Suppressor macrophage treated with lipopolysaccharide for 1 hour (primary cell): ENCODE measurements at places on chromosomes 4 and X.

- no peak for DNase-seq
Measured at GRCh38 chr4:117417856-117418255, 332.5 kb upstream of the TRAM1L1 start.

DNA sequence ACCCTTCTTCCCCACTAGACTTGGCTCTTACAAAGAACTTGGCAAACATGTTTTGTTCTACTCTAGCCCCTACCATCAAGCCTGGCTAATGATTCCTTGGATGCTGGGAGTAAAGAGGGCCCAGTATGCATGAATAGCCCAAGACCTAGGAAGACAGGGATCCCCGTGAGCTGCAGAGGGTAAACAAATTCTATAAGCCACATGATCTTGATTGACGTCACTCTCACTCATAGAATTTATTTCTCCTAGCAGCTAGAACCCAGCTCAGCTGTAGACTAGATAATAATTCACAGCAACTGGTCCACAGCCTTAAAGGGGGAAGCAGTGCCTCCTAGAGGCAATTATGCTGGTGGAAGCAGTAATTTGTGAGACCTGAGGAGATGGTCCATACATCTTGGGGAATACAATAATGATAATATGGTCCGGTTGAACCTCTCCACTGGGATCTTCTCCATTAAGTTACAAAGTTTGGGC lies 16.1 kb upstream of the USO1 start:
- peak; percentile 51 for DNase-seq

DNA sequence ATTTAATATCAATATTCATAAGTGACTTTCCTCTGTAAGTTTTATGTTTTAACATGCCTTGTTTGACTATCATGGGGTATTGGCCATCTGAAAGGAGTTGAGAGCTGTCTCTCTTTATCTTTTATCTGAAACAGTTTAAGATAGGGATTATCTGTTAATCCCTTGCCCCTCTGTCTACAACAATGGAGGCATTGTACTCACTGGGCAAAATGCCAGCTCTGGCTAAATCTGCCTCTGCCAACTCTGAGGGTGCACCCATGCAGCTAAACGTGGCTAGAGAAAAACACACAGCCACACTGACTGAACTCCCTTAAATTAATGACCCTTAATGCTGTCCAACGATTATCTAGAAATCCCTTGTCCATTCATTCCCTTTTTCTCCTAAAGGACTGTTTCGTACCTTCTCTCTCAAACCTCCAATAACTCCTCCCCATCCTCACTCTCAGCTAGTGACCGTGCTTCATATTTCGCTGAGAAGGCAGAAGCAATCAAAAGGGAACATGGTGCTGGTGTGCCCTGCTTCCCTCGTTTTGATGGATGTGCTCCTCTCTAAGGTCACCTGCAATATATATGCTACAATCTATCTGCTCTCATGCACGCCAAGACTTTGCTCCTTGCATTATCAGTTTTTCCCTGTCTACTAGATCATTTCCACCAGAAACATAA lies 10.3 kb downstream of the PHKA2 start:
- DNase-seq, result no peak

DNA sequence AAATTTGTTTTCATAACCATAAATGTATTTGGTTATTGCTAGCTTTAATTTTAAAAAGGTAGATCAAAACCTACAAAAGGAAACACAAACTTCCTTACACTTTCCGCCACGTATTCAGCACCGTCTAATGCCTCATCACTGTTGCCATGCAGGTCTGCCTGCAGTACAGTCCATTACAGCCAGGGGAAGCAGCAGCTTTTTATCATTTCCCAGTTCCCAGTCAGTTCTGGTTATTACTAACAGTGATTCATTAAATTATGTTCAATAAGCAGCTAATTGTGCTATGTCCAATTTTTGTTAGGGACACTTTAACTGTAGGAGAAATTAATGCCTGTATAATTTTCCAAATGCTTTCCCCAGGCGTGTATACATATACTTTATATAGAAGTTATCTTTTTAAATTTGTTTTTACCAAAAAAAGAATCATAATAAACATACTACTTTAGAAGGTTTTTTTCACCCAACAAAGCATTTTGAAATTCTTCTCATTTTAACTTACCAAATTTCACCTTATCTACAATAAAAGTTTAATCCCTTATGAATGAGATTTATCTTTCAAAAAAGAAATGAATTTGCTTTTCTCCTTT lies 93.3 kb downstream of the ANXA3 start:
- peak; percentile 86 for DNase-seq

- no peak for DNase-seq
Measured at GRCh38 chr4:56752985-56753384, 68.5 kb downstream of the SPINK2 start.

DNA sequence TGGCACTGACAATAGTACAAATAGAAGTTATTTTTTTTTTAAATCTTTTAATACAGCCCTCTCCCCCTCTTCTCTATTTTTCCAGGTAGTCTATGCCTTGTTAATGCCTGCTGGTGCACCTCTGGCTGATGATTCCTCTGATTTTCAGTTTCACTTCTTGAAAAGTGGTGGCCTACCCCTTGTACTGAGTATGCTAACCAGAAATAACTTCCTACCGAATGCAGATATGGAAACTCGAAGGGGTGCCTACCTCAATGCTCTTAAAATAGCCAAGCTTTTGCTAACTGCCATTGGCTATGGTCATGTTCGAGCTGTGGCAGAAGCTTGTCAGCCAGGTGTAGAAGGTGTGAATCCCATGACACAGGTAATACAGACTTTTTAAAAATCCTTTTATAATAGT lies 99.1 kb downstream of the USP9X start:
- peak; percentile 20 for DNase-seq
